ENCODE measurements at places on chromosomes 5 and 9.

DNA sequence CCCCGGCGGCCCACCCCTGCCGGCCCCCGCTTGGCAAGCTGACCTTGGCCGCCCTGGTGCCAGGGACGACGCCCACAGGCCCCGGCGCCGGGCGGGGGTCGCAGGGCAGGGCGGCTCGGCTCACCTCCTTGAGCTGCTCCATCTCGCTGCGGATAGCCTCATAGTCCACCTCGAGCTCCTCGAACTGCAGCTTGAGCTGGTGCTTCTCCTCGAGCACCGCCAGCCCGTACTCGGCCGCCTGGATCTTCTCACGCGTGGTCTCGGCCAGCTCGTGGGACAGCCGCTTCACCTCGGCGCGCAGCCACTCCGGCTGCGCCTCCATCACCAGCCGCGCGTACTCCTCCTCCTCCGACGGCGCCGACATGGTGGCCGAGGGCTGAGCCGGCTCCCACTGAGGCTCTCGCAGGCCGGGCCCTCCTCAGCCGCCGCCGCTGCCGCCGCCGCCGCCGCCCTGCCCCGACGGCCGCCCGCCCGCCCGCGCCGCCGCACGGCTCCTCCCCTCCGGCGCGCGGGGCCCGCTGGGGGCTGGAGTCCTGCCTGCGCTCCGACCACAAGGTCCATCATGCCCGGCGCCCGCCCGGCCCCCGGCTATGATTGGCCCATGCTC, at the start of gene BICD2:
Gene BICD2 (minus strand): TSS at position 453 of the 607 bp plus-strand sequence. CDS start 89 bp downstream, at position 364.
- no peak for DNase-seq

- no peak for DNase-seq
Measured at GRCh38 chr9:33232815-33233214, 7.2 kb upstream of the SPINK4 start.

DNA sequence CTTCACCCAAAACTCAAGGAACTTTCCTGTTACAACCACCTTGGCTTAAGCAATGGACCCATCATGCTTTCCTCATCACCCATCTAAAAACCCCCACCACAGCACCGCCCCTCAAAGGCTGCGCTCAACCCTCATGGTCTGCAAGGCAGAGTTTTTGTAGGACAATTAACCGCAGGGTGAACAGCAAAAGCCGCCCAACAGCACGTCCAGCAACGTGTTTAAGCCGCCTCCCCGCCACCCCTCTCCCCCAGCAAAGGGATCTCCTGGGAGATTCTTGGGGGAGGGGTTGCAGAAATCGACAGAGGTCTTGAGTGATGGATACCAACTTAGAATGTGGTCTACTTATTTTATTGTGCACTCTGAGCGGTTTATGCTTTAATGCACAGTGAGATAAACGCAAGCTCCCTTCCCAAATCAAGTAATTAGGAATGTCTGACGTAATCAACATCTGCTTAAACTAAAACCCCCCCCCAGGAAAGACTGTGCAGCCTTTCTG, 1.9 kb downstream of the ROR2 start:
- DNase-seq: peak; percentile 25

DNA sequence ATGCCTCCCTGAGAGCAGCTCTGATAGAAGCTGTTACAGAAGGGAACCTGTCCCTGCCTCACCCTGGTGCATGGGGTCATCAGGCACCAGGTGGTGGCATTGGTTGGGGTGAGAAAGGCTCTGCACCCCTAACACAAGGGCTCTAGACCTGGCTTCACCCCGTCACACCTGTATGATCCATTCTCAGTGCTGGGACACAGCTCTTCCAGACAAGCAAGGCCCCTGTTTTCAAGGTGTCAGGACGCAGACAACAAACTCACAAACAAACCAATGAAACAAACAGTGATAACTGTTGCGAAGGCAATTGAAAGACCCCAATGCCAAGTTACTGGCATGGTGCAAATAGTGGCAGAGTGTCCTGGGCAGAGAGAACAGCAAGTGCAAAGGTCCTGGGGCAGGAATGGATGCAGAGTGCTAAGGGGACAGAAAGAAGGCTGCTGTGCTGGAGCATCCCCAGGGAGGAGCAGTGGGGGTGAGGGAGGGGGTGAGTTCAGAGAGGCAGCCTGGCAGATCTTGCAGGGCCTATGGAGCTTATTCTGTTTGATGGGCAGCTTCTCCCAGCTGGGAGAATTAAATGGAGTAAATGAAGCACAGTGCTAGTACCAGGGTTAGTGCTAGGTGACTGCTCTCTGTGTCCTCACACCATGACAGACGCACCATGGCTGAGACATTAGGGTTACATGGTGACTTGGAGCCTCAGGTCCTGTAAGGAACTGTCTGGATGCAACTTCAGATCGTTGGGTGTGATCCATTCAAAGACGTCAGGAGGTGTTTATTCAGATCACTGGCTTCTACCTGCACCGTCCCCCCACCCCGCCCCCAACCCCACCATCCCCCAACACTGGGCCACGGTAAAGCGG, 67.9 kb upstream of the UNC5A start:
- DNase-seq: no peak

- DNase-seq: no peak
Measured at GRCh38 chr5:133469846-133470245, 142.5 kb downstream of the FSTL4 start.

GRCh38 chr5:75049456-75050351, 2.7 kb downstream of the GCNT4 start:
- DNase-seq: peak; percentile 64

GRCh38 chr9:80086386-80086785, 514.6 kb downstream of the TLE4 start:
- no peak for DNase-seq

DNA sequence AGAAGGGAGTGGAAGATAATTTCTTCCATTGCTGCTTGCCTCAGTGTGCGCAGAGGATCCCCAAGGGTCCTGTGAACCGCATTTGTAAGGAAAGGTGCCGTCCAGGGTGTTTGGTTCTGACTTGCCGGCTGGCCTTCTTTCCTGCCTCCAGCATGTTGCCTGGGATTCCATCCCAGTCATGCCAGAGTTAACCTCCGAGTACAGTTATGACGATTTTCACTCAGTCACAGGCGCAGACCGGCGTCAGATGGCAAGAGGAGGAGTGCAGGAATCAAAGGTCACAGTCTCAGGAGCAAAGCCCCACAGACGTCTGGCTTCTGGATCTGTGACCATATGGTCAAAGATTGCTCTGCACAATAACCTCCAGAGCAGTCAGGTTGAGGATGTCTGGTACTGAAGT, 5.9 kb upstream of the GADD45G start:
- no peak for DNase-seq

DNA sequence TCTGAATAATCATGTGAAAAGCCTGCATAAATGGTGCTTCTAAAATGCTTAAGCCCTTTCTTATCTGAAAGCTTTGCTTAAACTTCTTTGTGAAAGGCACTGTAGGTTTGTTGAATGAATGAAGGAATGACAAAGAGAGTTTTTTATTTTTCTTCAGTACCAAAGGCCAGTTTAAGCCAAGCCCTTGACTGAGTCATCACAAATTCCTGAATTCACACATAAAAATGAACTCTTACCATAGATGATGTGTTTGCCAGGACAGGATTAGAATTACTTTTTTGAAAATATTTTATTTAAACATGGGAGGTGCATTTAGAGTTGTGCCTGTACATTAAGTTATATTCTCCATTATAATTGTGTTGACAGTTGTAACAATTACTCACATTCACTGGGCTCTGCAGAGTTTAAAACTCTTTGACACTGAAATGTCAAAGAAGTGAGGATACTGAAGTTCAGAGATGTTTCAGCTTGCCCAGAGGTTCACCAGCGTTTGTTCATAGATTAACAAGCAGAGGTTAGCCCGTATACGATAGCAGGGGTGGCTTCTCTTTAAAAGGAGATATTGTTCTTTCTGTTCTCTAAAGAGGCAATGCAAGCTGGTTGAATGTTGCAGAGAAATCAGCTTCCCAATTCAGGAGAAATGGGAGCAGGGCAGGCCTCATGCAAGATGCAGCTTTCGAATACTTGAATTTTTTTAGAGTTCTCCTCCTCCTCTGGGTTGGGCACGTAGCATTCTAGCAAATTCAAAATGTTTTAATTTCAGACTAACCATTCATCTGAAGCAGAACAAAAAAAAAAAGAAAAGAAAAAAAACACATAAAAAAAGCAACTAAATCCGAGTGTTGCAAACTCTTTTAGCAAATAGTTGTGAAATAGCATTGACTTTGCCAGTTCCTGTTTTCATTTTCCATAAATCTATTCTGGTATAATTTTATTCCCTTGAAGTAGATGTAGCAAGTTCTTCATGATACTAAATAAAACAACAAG, 358.7 kb upstream of the KLF4 start:
- peak; percentile 42 for DNase-seq
